ENCODE measurements at places on chromosomes 5 and 9.

DNA sequence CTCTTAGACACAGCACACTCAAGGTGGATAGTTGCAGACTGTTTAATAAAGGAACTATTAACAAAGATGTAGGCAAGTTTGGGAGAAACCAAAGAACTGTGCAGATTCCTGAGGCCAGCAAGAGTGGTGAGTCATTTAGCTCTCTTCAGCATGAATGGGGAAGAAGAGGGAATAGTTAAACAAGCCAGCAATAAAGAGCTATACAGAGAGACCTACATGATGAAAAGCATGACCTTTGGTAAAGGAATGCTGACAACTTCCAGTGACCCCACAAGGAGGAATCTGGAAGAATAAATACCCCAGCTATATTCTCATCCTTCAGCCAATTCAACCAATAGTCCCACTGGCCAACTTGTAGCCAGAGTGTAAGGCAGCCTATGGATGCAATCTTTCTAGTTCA lies 706.0 kb upstream of the GRAMD2B start:
- DNase-seq: no peak

DNA sequence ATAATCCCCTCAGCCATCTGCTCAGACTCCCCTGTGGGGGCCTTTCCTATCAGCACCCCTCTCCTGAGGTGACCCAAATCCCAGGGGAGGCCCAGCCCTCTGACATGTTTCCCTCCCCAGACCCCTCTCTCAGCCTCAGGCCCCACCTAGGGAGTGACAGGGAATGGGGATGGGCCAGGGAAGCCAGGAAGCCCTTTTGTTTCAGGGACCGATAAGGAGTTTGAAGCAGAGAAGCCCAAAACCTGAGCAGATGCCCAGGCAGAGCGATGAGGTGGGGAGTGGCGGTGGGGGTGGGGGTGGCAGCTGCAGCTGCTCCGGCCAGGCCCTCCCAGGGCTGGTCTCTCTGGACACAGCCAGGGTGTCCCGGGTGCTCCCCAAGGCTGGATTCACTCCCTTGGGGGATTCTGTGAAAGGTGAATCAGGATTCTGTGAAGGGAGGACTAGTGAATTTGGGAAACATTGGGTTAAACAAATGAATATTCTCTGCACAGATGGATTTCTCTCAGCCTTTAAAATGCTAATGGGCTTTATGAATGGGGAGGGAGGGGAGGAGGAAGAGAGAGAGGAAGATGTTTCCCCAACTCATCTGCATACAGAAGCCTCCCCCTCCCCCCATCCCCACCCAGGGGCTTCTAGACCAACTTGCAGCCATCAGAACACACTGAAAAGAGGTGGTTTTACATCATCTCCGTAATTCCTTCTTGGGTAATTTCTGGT lies 17.4 kb downstream of the AKNA start:
- no peak for DNase-seq

GRCh38 chr9:13444245-13445102 lies 165.0 kb upstream of the MPDZ start:
- no peak for DNase-seq

- DNase-seq: no peak
Measured at GRCh38 chr9:116990592-116990991, 303.5 kb downstream of the TRIM32 start.

- no peak for DNase-seq
Measured at GRCh38 chr5:32410630-32411029, 33.9 kb downstream of the ZFR start.

GRCh38 chr9:2151171-2151570 lies 136.0 kb downstream of the SMARCA2 start:
- no peak for DNase-seq

GRCh38 chr5:143682246-143682905 lies 129.6 kb upstream of the HMHB1 start:
- DNase-seq: no peak

DNA sequence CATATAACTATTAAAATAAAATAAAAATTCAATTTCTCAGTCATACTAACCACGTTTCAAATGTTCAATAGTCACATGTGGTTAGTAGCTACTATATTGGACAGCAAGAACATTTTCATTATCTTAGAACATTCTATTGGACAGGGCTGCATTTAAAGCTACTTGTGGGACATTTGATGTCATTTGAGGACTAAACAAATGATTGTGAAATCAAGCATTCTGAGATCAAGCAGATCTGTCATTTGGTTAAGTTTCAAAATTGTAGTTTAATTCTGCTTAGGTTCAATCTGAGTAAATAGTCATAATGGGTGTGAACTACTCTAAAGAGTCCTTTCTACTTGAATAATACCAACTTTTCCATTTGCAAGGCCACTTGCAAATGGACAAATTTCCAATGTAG lies 226.9 kb upstream of the C9orf72 start:
- no peak for DNase-seq

DNA sequence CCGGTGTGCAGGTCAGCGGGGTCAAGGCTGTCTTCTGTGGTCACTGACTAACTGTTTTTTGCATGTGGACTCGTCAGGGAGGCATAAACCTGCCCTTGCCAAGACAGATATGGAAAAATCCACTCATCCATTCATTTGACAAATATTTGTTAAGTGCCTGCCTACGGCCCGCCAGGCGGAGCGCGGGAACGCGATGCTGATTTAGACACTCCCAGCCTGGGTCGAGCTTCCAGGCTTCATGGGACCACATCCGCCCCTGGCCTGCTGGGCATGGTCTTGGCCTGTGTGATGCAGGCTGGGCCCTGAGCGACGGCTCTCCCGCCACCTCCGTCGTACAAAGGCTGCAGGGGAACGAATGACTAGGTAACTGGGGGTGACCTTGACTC lies 18.1 kb downstream of the MYMK start:
- no peak for DNase-seq

GRCh38 chr5:16437977-16438376 lies 27.6 kb downstream of the ZNF622 start:
- DNase-seq: no peak

- DNase-seq: no peak
Measured at GRCh38 chr5:77920359-77921058, 144.4 kb upstream of the TBCA start.

DNA sequence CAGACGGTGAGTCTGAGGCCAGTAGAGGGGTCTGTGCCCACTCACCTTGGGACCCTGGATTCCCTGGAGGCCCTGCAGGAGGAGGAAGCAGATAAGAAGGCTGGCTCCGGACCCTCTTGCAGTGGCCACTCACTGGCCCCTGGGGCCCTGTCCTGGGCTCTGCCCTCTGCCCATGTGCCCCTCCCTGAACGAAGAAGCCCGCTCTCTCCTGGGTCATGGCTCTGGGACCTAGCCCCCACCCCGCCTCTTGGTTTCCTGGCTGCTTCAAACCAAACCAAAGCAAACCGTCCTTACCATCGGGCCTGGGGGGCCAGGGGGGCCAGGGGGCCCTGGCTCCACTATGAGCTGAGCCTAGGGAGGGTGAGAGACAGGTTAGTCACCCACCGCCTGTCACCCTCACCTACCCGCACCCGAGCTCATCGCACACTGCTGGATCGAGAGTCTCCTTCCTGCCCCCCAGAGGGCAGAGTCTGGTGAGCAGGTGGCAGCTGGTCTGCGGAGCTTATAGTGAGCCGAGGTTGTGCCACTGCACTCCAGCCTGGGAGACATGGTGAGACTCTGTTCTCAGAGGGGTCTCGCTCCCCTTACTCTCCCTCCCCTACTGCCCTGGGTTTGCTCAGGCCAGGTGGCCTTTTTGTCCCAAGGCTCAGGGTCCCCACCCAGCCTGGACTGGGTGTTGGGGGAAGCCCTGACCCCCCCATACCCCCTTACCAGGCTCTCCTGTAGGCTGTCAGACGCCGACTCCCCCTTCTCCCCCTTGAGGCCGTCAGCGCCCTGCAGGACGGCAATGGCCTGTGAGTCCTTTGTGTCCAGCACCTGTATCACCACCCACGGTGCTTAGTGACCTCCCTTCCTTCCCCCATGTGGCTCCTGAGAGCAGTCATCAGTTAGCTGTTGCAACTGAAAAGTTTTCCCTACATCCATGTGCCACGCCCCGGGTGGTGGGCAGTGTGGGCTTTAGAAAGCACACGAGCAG lies 15.2 kb upstream of the PHYKPL start:
- DNase-seq: no peak

DNA sequence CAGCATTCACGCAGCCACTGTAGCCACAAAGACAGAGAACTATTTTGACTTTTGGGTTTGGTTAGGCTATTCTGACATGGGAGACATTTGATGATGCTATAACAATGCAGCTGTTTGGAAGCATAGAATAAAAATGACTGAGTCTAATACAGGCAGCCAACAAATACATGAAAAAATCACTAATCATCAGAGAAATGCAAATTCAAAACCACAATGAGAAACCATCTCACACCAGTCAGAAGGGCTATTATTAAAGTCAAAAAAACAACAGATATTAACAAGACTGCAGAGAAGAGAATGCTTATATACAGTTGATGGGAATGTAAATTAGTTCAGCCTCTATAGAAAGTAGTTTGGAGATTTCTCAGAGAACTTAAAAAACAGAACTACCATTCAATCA lies 107.1 kb upstream of the POC5 start:
- no peak for DNase-seq

DNA sequence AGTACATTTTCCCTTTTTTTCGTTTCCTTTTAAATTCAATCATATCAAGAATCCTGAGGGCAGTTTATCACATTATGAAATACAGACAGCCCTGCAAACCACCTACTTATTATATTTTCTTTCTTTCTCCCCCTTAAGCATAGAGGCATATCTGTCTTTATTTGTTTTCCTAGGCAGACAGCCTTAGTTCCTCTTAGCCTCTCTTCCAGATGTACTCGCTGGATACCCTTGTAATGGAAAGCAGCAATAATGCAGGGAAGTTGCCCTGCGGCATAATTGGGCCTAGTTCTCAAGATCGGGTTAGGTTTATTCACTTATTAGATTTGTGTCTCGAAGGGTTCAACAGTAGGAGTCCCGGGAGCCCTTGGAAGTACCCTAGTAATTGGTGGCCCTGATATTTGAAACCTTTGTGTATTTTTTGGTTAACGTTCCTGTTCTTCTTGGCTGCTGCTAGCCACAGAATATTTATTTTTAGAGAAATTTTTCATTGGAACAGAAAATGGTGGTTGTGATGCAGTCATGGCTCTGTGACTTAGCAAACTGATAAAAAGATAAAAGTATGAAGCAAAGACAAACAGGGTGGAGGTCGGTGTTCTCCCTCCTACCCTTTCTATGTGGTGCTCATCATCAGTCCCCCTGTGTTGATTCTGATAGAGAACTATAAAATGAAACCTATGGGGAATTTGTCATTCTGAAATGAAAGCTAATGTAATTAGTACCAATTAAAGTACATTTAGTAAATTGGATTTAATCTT lies 6.4 kb downstream of the TLE4 start:
- no peak for DNase-seq

- no peak for DNase-seq
Measured at GRCh38 chr5:124252191-124252638, 494.2 kb downstream of the ZNF608 start.

DNA sequence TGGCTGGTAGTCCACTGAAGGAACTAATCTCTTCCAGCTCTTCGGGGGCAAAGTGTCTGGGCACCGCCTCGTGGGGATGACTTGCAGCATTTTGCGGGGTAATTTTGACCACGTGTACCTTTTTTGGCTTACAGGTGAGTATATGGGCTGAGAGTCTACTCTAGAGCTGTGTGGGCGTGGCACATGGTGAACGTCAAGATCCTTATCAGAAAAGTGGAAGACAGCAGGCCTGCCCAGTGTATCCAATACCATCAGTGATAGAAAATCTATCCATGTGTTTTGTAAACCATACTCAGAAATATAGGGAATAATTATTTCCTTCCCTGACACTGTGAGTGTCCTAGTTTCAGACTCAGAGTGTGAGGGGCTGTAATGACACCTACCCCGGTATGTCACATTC lies 148.5 kb downstream of the SLIT3 start:
- no peak for DNase-seq

DNA sequence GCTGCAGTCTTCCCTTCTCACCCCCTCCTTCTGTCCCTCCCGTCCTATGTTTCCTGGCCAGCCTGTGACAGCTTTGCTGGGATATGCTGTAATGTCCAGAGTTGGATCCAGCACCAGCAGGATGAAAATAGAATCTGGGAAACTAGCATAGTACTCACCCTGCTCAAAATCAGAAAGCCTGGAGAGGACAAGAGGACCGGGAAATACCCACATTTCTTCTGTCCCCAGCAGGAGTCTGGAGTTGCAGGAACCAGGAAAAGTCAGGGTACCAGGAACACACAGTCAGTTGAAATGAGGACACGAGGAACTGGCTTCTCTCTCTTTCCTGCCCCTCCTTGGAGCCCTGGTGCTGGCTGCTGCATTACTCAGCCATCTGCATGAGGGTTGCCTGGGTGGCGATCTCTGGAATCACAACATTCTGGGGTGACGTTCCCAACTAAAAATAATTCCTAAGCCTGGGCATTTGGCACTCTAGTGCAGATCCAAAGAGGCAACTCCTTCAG lies 59.6 kb upstream of the NFIL3 start:
- DNase-seq: no peak
